ENCODE measurements at places on chromosomes 6 and 20. TPM values are rescaled to one million over a fixed set of nuclear protein-coding genes. Genes with fewer than 3 reads are reported as not detected.

IL20RA gene
- total RNA-seq = 0.19 TPM

PEX6 gene
- total RNA-seq = 12.8 TPM

PRDM13 gene
- not detected for total RNA-seq

LHFPL5 gene
- total RNA-seq = not detected

MYL9 gene
- total RNA-seq = 2,680 TPM

PAX1 gene
- not detected for total RNA-seq

MAS1L gene
- not detected for total RNA-seq

FLRT3 gene
- 1.3 TPM for total RNA-seq

PRKN gene
- total RNA-seq = 7.9 TPM

ZBTB9 gene
- total RNA-seq = 3.9 TPM

RBM24 gene
- 15.7 TPM for total RNA-seq

TASP1 gene
- total RNA-seq = 24.1 TPM

TBXT gene
- not detected for total RNA-seq

FAXC gene
- 10.8 TPM for total RNA-seq

APCDD1L gene
- 1.5 TPM for total RNA-seq

TFB1M gene
- total RNA-seq = 18.6 TPM

FAM217B gene
- 8.2 TPM for total RNA-seq

OR2B6 gene
- not detected for total RNA-seq

TNFRSF21 gene
- 4.0 TPM for total RNA-seq

SLC24A3 gene
- total RNA-seq = 20.4 TPM

RUNX2 gene
- 1.00 TPM for total RNA-seq

BICRAL gene
- 16.9 TPM for total RNA-seq

TMC2 gene
- 0.14 TPM for total RNA-seq

CCN6 gene
- not detected for total RNA-seq

All from posterior vena cava (tissue), 2 donors.